ENCODE measurements at places on chromosomes 2 and 18.

DNA sequence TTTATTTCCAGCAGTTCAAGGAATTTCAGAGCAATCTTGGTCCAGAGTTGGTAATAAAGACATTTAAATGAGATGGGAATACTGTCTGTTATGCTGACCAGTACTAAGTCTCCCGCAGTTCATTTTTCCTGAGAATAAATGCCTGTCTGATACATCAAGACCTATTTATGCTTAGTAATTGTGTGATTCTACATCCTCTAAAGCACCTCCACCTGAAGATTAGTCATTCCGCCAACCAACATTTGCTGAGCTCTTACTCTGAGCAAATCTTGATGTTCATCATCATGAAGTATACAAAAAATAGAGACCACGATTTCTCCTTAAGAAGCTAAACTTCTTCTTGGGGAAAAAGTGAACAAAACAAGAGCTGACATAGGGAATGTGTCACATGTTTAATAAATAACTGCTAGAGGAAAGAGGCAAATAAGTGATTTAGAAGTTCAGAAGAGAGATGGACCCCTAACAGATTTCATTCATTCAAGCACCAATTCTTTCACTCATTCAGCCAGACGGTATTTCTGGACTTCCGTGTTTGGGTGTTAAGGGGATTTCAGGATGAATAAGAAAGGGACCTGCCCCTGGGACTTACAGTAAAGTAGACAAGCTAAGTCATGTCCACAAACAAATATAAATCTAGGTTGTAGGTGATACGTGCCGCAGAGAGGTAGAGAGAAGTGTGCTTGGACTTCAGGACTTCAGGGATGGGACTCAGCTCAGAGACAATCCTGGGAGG, 34.2 kb upstream of the PPP4R1 start:
- no peak for DNase-seq

DNA sequence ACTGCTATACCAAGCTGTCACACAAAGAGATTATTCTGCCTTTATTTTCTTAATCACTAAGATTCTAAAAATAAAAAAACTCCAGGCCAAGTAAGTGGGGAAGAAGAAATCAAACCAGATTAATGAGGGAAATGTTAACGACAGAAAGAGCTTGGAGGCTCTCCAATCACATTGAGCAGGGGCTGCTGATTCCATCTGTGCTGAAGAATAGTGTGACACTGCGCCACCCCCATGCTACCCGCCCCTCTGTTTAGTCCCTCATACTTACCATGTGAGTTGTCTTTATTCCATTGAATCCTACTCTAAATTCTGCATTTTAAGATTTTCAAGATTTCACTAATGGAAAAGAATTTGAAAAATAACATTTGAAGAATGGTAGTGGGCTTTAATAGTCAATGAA, 998.0 kb upstream of the CDH2 start:
- no peak for DNase-seq

GRCh38 chr2:204849892-204850291, 304.6 kb downstream of the PARD3B start:
- no peak for DNase-seq

- DNase-seq, result no peak
Measured at GRCh38 chr2:232343821-232344220, 34.7 kb upstream of the ALPP start.

GRCh38 chr2:7704296-7704865, 787.2 kb downstream of the RNF144A start:
- no peak for DNase-seq

GRCh38 chr18:61870151-61870550, 22.7 kb downstream of the RNF152 start:
- no peak for DNase-seq

DNA sequence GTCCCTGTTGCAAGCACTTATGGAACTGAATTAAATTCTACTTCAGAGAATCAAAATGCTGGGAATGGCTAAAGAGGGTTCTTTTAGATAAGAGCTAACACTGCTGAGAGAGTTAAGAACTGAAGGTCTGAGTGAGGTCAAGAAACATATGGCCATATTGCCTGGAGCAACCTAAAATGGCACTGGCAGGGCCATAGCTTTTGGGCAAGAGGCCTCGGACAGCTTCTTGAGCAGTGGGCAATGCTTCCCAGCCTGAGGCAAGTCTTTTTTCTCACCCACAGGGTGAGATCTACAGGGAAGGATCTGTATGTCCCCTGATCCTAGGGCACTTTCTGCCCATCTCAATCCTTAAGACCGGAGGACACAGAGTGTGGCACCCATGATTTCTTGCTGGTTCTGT, 244.6 kb upstream of the NT5C1B start:
- no peak for DNase-seq

GRCh38 chr2:178480227-178481181, at the start of gene PLEKHA3:
TSS of gene PLEKHA3 (plus strand) at chr2:178480457. CDS start at chr2:178480870, 413 bp downstream.
- DNase-seq, result peak; percentile 74

DNA sequence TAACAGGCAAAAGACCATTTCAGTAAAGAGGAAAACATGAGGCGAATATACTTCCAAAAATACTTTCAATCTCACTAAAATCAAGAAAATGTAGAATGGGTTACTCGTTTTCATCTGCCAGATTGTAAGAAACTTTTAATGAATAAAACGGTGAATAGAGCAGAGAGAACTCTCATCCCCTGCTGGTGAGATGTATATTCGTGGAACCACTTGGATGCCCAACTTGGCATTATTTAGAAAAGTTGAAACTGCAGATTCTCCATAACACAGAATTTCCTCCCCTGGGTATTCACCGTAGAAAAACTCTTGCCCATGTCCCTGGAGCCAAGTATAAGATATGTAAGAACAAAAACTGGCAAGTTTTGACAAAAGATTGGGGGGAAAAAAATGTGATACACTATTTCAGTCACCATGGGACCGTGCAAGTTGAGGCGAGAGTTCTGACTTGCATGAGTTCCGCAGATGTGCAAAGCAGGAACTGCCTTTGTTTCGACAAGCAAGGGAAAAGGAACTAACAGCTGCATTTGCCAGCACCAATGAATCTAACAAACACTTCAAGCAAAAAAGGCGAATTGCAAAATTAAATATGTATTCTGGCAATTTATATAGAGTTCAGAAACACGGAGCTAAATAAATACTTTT, 14.8 kb downstream of the TIMM21 start:
- DNase-seq, result no peak

- no peak for DNase-seq
Measured at GRCh38 chr18:30177056-30177455, 865.5 kb downstream of the DSC3 start.

DNA sequence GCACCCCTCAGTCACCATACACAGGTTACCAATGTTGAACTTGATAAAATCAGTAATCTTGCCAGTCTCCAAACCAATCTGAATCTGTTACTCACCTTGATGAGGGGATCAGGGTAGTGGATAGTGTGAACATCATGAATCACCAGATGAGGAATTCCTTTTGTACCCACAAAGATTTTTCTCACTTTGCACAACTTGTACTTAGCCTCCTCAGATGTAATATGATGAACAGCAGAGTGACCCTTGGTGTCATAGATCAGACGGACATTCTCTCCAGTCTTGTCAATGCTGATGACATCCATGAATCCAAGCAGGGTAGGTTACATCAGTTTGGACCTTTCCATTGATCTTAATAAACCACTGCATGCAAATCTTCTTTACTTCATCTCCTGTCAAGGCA, 54.7 kb downstream of the MDH1 start:
- no peak for DNase-seq

GRCh38 chr18:46278481-46279465, 174.6 kb downstream of the HAUS1 start:
- DNase-seq, result no peak

- DNase-seq, result no peak
Measured at GRCh38 chr2:181992776-181993175, 7.1 kb downstream of the PPP1R1C start.

- no peak for DNase-seq
Measured at GRCh38 chr2:32562906-32563305, 64.9 kb upstream of the TTC27 start.

- DNase-seq, result no peak
Measured at GRCh38 chr2:75474115-75474514, 86.6 kb downstream of the EVA1A start.

- no peak for DNase-seq
Measured at GRCh38 chr2:8441371-8441770, 240.5 kb upstream of the ID2 start.

GRCh38 chr2:223786236-223786635, 51.1 kb downstream of the AP1S3 start:
- no peak for DNase-seq

GRCh38 chr2:200408428-200409316, 101.2 kb downstream of the KCTD18 start:
- DNase-seq, result no peak

DNA sequence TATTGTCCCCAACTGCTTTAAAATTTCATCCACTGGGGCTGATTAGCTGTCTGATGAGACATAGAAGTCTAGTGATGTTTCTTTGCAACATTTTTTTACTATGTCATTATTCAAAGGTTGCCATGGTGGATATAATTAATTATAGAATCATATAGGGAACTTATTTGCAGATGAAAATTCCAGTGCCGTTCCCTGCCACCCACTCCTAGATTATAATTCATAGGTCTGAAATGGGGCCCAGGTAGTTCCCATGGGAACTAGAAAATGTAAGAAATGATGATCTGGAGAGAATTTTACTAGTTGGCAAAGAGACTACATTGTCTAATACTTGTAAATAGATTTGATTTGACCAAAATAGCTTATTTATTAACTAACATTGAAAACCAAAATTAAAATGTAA, 1496.5 kb upstream of the NXPH2 start:
- DNase-seq, result no peak

GRCh38 chr2:189676471-189676870, 2.0 kb downstream of the ANKAR start:
- DNase-seq, result no peak

DNA sequence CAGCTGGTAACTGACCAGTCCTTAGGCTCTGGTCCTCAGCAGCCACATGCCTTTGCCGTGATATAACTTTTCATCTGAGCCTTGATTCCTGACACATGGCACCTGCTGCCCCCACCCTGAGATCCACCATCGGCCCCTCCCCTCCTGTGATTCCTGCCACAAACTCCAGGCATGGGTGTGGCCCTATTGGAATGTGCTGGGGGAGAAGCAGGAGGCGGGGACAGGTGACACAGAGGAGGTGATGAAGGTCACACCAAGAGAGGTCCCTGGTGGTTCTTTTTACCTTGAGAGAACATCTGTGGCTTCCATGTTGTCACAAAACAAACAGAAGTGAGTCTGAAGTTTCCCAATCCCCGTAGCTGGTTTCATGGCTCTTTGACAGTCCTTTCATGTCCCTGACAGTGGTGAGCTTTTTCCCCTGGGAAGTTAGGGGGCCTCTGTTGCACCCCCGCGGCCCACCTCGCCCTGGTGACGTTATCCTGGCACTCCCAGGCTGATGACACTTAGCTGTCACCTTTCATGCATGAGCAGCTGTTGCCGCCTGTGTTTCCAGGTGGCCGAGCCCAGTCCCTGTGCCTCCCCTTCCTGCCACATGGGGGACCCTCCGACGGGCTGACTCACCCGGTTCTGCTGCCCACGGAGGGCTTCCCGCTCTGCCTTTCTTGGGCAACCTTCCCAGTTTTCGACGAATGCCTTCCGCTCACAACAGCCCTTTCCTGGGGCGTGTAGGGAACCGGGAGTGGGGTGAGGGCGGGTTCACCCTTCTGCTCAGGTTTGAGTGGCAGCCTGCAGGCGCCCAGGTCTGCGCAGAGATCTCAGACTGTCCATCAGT, 66.3 kb upstream of the GLI2 start:
- DNase-seq, result no peak

- DNase-seq, result no peak
Measured at GRCh38 chr18:66196805-66197204, 407.1 kb downstream of the CDH19 start.

- no peak for DNase-seq
Measured at GRCh38 chr2:224410946-224411561, 9.1 kb upstream of the FAM124B start.

- peak; percentile 38 for DNase-seq
Measured at GRCh38 chr2:190407662-190408537, at the start of gene MFSD6. TSS of gene MFSD6 (plus strand) at chr2:190408355. CDS start at chr2:190436030, 27,675 bp downstream.

DNA sequence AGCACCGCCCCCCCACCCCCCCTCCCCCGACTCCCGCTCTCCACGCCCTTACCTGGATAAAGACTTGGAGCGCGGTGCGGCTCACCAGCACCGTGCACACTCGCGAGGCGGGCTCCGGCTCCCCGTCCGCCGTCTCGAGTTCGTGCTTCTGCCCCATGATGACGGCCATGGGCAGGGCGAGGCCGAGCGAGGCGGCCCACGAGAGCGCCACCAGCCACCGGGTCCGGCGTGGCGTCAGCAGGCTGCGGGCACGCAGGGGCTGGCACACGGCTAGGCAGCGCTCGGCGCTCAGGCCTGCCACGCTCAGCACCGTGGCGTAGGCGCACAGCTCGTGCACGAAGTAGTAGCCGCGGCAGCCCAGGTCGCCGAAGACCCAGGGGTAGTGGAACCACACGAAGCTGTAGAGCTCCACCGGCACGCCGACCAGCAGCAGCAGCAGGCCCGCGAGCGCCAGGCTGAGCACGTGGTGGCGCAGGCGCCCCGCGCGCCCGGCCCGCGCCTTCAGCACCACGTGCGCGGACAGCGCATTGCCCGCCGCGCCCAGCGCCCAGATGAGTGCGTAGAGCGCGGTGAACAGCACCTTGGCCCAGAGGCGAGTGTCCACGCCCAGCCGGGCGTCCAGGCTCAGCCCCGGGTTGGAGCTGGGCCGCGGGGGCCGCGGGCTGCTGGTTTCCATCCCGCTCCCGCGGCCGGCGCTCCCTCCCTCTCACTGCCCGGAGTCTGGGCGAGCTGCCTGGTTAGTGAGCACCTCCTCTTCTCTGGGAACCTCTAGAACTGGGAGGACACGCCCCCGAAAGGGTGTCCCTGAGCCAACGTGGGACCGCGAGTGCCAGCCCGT, at the start of gene NTSR2:
Gene NTSR2, minus strand, starts transcription at position 742 of the 838 bp plus-strand sequence. Its CDS starts 66 bp downstream, at position 676.
- DNase-seq, result no peak

DNA sequence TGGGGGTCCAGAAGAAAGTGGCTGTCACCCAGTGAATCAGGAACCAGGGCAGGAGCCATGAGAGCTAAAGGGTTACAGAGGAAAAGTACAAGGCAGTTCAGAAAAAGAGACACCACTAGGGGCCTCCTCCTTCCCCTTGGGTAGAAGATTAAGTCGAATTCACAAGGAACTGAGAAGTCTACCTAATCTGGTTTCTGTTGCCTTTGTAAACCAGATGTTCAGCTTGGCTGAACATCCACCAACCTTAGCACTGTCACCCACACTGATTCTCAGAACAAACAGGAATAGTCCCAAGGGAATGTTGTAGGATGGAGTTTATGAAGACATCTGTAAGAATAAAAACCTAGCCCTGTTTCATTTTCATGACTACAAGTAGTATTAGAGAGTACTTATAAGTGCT, 90.4 kb upstream of the NOSTRIN start:
- DNase-seq, result no peak

DNA sequence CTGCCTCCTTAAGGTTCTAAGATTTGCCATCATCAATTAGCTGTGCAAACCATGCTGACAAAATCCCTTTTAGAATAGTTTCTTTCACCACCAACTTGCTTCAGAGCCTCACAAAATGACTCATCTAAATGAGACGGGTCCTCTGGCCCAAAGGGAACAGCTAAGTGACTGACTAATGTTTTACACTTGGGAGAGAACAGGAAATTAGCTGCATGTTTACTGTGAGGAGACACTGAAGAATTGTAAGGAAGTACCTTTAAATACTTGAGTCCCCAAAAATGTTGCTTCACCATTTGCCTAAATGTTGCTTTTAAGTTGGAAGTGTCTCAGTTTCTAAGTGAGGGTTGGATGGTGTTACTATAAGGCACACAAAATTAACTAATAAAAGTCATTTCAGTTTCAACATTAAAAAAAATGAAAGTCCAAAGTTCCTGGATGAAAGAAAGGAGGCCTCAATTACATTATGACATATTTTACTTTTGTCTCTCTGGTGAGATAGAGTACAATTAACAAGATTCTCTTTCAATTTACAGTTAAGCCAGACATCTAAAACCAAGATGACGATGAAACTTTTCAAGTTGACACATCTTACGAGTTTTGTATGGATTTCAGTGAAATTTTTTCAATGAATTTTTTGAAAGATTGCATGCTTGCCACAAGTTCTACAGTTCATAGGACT, 229.1 kb upstream of the FN1 start:
- DNase-seq, result peak; percentile 18

All from NK-92 treated with Interleukin-12 subunit alpha and Interleukin-12 subunit beta, amount 100 ng/mL, for 24 hours (cell line).